DMS153 (cell line): ENCODE measurements at places on chromosomes 6 and 20.

DNA sequence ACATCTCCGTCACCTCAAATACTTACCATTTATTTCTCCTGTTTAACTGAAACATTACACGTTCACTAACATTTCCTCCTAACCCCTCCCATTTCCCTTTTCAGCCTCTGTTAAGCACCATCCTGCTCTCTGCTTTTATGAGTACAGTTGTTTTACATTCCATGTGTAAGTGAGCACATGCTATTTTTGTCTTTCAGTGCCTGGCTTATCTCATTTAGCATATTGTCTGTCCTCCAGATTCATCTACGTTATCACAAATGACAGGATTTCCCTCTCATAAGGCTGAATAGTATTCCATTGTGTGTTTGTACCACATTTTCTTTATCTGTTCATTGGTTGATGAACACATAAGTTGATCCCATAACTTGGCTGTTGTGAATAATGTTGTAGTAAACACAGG lies 22.7 kb downstream of the TAF11 start:
- no peak for DNase-seq

- DNase-seq, result no peak
These were observed 241.8 kb downstream of the ANKRD60 start for GRCh38 chr20:57986666-57987065.

- no peak for DNase-seq
These were observed 12.1 kb downstream of the TJAP1 start for GRCh38 chr6:43489277-43490072.

DNA sequence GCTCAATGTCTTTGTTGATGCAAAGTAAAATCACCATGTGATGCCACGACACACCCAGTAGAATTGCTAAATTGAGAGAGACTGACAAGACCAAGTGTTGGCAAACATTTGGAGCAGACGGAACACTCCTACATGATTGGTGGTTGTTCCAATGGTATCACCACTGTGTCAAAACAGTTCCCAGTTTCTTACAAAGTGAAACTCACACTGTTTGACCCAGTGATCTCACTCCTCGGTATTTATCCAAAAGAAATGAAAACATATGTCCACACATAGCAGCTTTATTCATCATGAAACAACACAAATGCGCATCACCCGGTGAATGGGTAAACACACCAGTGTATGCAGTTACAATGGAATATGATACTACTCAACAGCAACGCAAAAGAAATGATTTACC lies 74.0 kb upstream of the SULF2 start:
- no peak for DNase-seq

- no peak for DNase-seq
These were observed 311.0 kb upstream of the RGS17 start for GRCh38 chr6:153442096-153442495.

GRCh38 chr6:130164251-130164650 lies 58.5 kb downstream of the SAMD3 start:
- no peak for DNase-seq

GRCh38 chr6:45657226-45657625 lies 279.5 kb upstream of the SUPT3H start:
- DNase-seq, result no peak

DNA sequence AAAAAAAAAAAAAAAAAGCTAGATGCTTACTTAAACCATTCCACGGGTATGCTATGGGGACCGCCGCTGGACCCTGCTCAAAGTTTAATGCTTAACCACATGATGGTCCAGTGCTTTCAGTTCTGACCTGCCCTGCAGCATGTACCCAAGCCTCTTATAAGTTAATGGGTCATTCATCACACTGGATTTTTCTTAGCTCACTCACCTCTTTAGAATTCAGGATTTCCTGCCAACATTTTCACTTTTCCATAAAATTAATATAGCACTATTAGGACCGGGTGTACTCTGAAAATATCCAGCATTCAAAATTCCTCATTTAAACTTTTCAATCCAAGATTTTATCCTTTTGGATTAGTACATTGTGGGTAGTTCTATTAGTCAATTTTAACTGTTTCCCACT lies 140.8 kb downstream of the ALDH8A1 start:
- no peak for DNase-seq

DNA sequence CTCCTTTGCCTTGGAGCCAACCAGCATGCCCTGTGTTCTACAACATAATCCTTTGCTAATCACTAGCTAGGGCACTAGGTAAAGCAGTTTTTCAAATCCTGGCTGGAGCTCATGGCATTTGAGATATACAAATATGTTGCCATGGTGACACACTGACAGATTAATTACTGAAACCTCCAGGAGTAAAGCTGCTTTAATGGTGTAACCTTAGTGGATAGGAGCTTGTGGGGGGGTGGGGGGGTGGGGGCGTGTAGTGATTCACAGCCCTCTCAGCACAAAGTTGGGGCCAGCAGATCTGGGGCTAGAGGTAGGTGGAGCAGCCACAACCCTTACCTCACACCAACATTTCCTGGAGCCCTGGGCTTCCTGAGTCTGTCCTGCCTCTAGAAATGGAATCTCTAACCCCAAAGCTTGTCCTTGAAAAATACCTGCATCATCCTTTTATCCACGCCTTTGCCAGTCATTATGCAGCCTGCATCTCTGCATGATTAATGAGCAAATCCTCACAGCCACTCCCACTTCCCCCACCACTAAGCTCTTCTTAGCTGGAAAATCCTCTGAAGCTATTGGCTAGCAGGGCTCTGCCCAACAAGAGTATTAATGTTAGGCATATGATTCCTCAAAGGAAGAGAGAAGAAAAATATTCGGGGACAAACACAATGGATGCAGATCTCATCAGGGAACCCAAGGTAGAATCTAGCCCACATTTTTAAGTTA lies 84.5 kb upstream of the PRND start:
- DNase-seq, result no peak

- DNase-seq, result peak; percentile 59
These were observed 1.1 kb downstream of the SPAG4 start for GRCh38 chr20:35616465-35617396.

- no peak for DNase-seq
These were observed 4.8 kb upstream of the NHSL1 start for GRCh38 chr6:138503881-138504680.

GRCh38 chr6:99514089-99514488 lies 1.1 kb downstream of the USP45 start:
- no peak for DNase-seq

DNA sequence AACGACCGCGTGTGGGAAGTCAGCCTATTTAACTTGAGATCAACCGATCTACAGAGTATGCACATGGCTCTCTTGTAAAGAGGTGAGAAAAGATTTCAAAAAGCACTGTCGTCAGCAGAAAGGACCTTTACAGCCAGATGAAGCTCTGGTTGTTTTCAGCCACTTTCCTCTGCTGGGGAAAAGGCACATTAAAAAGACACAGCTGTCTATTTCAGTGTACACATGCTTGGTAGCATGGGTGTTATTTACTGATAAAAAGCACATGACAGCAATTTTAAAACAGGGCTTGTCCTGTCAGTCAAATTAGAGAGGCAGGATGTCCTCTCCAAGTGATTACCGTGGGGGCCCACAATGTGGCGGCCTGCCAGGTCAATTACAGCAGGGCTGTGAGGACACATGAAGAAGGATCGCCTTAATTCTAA lies 188.9 kb downstream of the PRKN start:
- peak; percentile 62 for DNase-seq

GRCh38 chr6:19434065-19434464 lies 403.1 kb upstream of the ID4 start:
- DNase-seq, result no peak

DNA sequence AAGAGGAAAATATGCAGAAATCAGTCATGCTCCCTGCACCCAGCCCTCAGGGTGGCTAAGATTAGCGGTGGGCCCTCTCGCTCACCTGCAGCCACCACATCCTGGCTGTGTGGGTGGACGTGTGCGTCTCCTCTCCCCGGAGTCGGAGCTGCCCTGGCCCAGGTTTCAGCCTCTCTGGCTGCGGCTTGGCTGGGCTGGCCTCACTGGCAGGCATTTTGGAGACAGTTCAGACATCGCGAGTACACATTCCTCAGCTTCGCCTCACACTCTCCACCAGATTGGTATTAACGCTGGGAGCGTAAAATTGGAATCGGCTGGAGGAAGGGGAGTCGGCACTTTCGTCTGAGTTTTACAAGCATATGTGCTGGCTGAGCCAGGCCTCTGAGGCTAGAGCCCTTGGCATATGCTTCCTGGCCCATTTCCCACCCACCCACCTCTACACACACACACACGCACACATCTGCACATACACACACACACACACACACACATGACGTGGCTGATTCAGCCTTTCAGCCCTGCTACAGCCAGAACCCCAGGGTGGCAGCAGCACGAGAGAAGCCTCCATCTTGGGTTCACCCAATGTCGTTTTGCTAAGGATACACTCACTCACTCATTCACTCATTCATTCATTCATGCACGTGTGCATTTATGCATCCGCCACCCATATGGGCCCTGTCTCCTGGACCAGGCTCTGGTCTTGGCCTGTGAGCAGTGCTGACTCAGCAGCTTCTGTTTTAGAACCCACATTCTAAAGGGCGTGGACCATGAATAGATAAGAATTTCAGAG lies 42.9 kb downstream of the BCAS4 start:
- no peak for DNase-seq

DNA sequence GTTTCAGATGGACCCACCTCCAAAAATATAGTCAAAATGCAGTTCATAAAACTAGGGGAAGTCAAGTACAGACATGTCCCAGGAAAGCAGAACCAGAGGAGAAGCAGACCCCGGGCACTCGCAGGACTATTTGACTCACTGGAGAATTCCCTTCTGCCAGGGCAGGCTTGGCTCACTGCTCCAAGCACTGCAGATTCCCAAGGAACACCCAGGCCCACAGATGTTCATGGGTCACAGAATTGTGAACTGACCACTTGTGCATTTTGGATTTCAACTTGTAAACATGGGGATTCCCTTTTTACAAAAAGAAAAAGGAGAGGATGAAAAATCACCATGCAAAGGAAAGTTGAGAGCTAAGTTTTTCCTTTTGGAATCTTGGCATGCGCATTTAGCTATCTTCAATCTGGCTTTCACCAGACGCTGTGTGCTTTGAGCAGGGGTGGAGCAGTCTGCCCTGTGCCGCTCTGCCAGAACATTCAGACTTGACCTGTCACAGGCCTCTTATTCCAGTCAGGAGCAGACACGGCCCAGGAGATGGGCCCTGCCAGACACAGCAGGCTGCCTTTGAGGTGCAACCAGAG lies 237.5 kb upstream of the TAB2 start:
- no peak for DNase-seq

DNA sequence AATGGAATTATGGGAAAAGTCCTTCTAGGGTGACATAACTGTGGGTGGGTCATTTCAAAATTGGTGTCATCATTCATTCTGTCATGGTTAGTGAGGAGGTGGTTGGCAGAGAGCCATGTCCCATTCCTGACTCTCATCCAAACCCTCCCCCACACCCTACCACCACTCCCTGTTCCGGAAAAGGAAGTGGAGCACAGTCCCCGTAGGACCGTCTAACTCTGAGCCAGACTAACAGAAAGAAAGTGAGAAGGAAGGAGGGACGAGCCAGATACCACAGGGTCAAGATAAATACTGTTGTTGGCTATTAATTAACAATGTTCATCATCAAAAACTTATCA lies 4.8 kb downstream of the TRIM10 start:
- DNase-seq, result no peak

DNA sequence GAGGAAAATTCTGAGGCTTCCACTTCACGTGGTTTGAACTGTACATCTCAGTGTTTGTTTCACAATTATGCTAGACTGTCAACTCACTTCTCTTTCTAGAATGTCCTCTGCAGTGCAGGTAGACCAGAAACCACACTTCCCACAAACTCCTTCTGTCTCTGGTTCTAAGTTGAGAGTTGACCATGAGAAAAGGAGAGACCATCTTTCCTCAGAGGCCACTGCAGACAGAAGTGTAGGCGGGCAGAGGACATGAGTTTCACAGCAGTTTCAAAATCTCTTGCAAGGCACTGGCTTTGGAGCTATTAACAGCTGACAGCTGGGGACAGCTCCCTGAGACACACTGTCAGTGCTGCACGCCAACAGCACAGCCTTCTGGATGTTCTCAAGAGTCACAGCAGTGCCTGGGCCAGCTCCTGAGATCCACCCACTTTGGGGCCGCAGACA lies 55.4 kb upstream of the MOXD1 start:
- DNase-seq, result no peak

DNA sequence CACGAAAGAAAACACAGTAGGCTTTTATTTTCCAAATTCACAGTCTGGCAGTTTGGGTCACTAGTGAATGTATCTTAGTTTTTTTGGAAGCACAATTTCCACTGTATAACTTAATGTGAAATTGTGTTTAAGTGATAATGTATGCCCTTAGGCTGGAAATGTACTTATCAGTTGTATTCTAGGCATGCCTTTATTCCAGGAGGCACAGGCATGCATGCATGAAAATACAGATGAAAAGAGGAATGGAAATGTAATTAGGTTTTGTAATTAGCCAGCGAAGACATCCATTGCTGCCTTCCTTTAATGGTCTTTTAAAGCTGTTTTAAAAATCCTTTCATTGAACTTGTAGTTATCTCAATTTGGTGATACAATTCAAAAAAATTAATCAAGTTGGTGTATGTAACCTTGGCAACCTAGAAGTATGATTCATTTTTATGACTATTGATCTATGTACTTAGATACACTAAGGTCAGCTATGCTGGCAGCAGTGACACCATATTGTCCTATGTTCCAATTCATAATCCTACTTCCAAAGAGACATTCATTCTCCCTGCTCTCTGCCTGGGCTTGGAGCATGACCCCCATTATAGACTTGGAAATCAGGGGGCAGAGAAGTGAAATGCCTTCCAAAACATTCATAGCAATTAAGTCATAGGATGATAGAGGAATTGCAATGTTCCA lies 73.1 kb downstream of the SNAP25 start:
- no peak for DNase-seq

DNA sequence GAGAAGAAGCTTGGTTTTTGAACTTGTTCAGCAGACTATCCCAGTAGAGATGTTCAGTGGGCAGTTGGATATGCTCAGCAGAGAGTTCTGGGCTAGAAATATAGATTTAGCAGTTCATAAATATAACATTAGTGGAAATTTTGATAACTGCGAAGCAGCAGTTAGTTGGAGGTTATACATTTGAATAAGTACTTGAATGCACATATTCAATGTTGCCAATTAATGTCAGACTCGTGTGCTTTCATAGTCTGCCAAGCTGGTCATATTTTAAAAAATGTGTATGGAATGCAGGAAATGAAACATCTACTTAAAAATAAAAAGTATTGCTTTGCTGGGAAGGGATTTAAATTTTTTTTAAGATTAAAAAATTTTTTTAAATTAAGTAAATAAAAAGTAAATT lies 92.5 kb upstream of the E2F3 start:
- no peak for DNase-seq

DNA sequence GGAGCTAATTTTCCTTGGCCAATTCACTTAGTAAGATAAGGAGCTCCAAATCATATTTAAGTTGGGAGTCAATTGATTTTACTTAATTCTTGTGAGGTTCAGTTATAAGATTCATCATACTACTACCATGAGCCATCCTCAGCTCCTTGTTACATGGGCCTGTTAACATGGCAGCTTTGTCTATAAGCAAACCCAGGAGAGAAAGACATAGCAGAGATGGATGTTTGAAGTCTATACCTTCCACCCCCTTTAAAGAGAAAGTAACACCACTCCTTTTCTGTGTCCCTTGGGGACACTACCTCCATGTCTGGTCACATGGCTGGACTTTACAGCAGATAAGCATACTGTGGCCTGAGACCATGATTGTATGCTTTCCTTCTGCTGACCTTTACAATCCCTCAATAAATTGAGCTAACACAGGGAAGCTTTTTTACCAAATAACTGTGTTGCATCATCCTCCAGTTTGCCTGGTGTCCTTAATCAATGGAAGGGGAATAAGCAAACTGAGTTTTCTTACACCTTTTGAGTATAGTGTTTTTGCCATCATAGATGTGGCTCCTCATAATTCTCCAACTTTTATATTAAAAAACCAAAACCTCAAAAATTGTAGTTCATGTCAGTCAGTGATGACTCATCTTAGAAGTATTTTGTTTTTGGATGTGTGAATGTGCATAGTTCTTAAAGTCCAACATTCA lies 9.8 kb upstream of the ZNFX1 start:
- DNase-seq, result no peak
